ENCODE measurements at places on chromosomes 2 and 18.

DNA sequence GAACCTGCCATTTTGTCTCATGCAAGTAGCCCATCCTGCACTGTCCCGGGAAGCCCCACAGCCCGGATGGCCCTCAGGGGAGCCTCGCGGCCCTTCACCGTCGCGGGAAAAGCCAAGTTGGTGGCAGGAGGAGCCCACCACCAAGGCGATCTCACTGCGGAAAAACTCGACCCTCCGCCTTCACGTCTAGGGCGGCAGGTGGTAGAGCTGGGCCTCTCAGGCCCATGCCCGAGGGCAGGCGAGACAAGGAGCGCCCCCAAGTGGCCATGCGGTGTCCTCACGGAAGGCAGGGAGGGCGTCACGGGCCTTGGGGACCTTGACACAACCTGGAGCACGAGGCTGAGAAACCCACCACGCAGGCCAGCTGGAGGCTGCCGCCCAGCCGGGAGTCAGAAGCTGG lies 34.8 kb upstream of the SKA1 start:
- DNase-seq: no peak

- no peak for DNase-seq
Observed at GRCh38 chr2:24174851-24175277, at the start of gene FAM228A. TSS of gene FAM228A (plus strand) at chr2:24175053. CDS start at chr2:24175481, 428 bp downstream.

GRCh38 chr2:191696001-191696400 lies 18.1 kb downstream of the NABP1 start:
- DNase-seq: no peak

DNA sequence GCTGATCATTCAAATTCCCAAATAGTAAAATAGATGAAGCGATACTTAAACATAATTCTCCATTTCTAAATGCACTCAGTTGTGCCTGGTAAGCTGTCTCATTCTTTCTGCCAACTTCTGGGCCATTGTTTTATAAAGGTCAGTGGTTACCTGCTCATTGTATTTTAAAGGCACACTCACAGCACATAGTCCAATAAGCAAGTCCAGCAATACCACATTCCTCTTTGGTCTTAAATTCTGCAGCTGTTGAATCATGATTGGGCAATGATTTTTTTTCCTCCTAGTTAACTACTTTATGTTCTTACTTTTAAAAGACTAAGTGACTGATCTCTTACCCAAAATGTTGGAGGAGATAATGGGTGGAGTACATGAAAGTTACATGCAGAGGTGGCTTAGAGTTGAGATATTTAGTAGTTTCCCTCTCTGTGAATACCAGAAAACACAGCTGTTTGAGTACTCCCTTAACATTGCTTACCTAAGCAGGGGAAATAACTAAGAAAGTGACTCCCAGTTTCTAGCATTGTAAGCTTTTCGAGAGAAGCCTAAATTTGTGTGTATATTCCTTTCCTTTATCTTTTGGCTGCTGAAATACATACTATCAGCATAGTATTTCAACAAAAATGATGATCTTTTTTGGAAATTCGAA lies 220.7 kb downstream of the CAMKMT start:
- peak; percentile 32 for DNase-seq

DNA sequence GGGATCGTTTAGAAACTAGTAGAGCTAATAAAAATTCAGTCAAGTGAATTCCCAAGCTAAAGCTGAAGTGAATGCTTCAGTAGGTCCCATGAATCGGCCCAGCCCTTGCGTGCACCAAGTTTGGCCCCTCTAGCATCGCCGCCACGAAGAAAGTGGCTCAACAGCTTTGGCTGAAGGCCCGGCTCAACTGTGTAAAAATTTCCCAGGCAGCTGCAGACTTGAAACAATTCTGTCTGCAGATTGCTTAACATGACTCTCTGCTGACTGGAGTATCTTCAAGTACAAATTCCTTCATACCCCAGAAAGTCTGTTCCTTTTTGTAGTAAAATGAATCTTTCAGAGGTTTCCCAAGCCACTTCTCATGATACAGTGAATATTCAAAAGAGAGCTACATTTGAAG lies 32.7 kb downstream of the ALMS1 start:
- DNase-seq: peak; percentile 9

DNA sequence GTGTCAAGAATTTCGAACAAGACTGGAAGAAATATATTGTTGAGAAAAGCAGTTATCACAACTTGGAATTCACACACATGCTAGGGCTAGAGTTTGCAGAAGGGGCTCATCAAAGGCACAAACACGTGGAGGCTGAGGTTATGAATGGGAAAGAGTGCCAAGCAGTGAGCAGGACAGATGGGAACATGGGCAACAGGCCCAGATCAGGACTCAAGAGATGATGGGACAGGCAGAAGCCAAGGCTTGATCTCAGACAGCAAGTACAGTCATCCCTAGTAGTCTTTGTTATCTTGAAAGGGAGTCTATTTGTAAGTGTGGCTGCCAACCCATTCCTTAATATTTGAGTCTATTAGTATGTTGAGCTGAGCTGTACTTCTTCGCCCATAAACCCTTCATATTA lies 22.2 kb upstream of the EPC2 start:
- no peak for DNase-seq

DNA sequence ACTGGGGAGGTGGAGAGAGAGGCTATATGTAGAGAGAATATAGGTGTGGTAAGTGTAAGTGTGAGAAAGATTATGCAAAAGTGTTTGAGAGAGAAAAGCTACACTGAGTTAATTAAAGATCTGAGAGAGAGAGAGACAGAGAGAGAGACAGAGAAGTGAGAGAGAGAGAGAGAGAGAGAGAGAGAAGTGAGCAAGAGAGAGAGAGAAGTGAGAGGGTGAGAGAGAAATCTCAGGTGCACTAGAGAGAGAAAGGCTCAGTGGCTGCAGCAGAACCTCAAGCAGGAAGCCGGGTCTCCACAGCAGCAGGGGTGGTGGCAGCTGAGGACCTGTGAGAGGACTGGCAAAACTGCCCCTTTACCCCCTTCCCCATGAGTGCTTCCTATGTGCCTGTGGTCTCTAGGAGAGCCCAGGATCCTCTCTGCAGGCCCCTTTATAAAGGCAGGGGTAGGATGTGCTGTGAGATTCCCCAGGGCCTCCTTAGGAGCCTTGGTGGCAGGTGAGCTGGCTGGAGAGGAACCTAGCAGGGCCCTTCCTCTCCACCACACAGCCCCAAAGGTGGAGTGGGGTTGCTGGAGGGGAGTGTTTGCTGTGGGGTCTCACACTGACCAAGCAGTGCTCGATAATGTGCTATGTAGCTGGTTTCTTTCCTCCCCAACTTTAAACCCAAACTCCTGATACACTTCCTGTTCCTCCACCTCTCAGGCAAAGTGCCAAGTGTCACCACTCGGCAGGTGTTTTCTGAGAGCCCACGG lies 52.6 kb downstream of the SLC4A5 start:
- DNase-seq: no peak

Data from NB4 (cell line).